ENCODE measurements at places on chromosomes 6 and 20.

- DNase-seq, result no peak
These were observed 174.0 kb upstream of the FBXL4 start for GRCh38 chr6:99121748-99122147.

DNA sequence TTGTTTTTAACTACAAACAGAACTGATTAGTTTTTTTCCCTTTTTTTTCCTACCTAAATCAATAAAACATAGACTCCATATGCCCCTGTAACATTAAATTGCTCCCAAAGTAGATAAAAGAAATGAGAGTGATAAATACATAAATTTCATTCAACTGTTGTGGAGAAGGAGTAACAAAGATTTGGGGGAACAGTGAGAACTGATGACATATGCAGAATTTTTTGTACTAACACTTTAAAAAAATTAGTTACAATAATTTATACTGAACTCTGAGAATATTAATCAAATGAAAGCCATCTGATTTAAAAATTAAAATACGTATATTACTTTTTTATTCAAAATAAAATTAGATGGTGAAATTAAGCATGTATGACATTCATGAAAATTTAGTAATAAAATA is 195.7 kb downstream of the COL19A1 start:
- no peak for DNase-seq

DNA sequence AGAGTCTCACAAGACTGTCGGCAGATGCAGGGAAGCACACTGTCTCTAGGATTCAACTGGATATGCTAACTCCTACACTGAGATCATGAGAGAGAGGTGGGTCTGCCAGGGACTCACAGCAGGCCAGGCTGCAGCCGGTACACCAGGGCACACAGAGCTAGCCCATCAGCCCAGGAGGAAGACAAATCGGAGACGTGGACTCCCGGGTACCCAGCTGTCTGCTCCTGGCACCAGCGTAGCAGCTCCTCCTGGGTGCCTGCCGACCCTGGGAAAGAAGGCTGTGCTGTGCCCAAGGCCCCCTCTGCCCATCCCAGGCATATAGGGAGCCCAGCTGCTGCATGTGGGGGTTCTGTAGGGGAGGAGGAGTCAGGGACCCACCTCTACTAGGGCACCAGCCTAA is 7.0 kb downstream of the MICAL1 start:
- DNase-seq, result no peak

DNA sequence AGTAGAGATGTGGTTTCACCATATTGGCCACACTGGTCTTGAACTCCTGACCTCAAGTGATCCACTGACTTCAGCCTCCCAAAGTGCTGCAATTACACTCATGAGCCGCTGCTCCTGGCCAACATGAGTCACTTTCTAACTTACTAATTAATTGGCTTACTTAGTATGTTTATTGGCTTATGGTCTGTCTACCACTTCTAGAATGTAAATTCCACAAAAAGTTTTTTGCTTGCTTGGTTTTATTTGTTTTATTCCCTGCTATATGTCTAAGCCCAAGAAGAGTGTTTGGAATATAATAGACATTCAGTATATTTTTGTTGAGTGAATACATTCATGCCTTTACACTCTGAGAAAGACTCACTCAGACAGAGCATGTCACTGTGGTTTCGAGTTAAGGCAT is 86.0 kb downstream of the SAMD3 start:
- DNase-seq, result no peak

DNA sequence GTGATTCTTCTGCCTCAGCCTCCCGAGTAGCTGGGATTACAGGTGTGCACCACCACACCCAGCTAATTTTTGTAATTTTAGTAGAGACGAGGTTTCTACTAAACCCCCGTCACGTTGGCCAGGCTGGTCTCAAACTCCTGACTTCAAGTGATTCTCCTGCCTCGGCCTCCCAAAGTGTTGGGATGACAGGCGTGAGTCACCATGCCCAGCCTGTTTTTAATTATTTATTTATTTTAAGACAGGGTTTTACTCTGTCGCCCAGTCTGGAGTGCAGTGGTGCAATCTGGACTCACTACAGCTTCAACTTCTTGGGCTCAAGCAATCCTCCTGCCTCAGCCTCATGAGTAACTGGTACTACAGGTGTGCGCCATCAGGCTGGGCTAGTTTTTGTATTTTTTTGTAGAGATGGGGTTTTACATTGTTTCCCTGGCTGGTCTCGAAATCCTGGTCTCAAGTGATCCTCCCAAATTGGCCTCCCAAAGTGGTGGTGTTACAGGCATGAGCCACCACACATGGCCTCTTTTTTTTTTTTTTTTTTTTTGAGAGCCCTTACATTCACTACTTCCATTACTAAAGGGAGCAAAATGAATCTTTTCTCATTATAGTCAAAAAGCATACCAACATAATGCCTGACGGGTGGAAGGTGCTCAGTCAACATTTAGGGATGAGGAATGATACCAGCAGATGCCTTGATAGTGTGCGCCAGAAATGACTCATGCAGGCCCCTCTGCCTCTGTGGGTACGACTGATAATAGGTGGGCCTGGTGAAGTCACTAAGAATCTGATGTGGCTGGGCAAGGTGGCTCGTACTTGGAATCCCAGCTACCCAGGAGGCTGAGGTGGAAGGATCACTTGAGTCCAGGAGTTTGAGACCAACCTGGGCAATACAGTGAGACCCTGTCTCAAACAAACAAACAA is 17.8 kb upstream of the RALGAPB start:
- DNase-seq, result no peak

DNA sequence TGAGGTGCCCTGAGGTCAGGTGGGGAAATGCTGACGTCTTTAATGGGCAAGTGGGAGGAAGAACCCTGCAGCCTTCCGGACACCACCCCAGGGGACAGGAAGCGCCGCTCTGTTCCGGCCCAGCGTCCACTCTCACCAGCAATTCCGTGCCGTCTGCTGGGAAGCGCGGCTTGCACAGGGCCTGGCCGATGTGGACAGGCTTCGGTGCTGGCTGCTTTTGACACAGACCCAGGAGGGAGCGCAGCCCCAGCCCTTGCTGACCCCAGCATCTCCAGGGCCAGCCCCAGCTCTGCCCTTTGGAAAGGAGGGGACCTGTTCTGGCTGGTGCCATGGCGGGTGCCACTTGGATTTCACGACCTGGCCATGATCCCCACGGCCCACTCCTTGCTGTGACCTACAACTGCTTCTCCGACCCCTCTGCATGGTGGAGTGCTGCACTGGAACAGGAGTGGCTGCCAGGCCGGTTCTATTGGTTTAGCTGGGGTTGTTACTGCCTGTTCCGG is 123.2 kb downstream of the DLL1 start:
- DNase-seq, result no peak

DNA sequence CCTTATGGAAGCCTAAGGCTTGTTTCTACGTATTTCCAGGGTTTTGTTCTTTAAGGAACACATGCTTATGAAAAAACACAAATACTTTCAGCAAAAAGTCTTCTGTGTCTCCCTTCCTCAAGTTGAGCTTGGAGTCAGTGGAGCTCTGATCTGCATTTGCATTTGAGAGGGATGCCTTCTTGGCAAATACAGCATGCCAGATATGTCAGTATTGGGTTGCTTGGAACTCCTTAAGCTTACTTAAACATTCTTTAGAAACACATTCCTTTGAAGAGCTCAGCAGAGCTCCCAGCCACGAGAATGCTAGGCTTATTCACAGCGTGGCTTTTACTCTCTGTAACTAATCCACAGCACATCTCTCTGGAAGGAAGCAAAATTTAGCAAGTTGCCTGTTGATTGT is 68.3 kb downstream of the ANKRD6 start:
- no peak for DNase-seq

DNA sequence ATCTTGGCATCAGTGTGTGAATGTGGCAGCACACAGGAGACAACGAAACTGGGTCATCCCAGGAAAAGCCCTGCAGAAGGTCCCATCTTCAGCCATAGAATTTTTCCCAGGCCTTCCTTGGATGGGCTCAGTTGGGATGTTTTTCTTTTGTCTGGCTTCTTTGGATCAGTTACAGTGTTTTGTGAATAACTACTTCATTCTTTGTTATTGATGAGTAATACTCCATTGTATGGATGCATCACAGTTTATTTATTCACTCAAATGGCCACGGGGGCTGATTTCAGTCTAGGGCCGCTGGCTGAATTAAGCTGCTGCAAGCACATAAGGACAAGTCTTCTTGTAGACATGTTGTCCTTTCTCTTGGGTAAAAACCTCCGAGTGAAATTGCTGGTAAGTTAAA is 81.3 kb upstream of the CD93 start:
- no peak for DNase-seq

- peak; percentile 36 for DNase-seq
These were observed 26.5 kb upstream of the EMILIN3 start for GRCh38 chr20:41392871-41393704.

DNA sequence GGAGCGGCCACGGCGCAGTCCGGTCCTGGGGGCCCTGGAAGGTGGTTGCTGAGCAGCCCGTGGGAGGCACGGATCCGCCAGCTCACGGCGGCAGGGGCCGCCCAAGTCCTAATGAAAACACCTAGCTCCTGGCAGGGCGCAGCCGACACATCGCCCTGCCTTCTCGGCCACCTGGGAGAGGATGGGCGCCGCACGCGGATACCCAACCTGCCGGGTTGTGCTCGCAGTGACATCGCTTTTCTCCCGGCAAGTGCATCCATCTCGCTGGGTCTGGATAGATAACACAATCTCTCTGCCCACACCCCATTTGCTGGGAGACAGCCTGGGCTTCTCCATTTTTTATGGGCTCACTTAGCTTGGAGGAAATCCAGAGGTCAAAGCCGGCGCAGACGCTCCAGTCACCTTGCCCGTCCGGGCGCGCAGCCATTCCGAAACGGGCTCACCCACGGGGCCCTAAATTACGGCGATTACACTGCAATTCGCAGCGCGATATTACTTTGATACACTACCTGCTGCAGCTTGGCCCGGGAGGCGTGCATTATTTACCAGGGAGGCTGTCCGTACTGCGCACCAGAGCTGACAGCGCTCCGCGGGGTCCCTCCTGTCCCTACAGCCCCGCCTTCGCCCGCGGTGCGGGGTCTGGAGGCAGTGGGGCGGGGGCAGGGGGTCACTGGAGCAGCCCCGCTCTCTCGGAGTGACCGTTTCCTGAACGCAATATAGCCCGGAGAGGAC is 36.2 kb upstream of the CCDC167 start:
- no peak for DNase-seq

DNA sequence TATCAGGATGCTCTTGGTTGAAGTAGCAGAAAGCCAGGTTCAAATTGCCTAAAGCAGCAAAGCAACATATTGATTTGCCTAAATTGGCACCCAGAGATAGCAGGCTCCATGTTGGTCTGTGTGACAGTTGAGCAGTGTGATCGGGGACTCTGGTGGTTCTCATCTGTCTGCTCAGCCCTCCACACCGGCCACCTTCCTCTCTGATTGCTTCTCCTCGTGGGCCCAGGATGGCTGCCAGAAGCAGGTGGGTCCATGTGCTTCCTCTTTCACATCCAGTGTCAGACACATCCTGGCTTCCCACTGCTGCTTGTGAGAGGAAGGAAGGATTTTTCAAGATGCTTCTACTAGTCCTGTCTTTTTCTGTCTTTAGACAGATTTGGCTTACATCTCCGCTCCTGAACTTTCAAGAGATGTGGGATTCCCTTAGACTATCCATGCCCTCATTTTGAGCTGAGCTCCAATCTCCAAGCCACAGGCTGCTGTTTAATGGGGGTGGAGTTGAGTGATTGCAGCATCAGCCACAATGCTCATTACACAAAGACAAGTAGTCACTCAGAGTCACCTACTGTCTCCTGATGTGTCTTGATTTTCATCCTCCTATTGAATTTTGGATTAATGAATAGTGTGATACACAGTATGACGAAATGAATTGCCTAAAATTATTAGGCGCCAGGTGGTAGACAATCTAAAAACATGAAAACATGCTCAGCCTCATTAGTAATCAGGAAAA is 122.2 kb downstream of the ZDHHC14 start:
- DNase-seq, result no peak

- no peak for DNase-seq
These were observed 130.3 kb upstream of the HDAC2 start for GRCh38 chr6:114101255-114101654.

DNA sequence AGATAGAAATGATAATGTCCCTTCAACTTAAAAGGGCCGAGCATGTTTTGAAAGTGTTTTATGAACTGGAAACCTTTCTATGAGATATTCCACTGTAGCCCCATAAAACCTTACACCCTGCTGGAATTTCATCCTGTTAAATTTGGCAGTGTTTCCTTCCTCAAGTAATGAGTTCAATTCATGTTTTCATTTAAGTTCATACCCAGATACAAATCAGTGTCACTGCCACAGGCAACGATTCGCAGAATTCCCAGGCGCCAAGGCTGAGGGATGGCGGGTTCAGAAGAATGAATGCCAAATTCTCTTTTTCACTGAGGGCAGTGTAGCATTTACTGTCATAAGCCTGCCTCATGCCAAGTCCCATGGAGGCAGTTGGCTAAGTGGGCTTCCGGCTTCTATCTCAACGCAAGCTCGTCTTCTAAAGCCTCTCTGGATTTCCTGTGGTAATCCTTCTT is 511.8 kb upstream of the ID4 start:
- no peak for DNase-seq

GRCh38 chr20:62734326-62734725 is 25.7 kb downstream of the NTSR1 start:
- no peak for DNase-seq

- no peak for DNase-seq
These were observed 26.3 kb upstream of the SLC22A3 start for GRCh38 chr6:160321729-160322505.

- no peak for DNase-seq
These were observed 682.8 kb downstream of the TFAP2A start for GRCh38 chr6:9732056-9732455.

DNA sequence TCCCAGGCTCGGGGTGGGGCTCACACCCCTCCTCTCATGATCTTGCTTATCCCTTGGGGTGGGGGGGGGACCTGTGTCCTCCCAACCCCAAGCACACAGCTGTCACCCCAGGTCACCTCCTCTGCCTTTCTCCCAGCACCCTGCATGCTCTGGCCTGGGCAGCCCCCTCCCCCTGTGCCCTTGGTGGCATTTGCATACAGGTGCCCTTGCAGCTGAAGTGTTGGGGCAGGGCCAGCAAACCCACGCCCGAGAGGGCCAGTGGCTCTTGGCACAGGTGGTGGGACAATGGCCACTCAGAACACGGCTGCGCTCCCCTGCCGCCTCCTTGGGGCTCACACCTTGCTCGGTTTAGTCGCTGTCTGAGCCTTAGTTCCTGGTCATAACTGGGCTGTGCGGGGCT is 11.3 kb upstream of the MYT1 start:
- DNase-seq, result no peak

DNA sequence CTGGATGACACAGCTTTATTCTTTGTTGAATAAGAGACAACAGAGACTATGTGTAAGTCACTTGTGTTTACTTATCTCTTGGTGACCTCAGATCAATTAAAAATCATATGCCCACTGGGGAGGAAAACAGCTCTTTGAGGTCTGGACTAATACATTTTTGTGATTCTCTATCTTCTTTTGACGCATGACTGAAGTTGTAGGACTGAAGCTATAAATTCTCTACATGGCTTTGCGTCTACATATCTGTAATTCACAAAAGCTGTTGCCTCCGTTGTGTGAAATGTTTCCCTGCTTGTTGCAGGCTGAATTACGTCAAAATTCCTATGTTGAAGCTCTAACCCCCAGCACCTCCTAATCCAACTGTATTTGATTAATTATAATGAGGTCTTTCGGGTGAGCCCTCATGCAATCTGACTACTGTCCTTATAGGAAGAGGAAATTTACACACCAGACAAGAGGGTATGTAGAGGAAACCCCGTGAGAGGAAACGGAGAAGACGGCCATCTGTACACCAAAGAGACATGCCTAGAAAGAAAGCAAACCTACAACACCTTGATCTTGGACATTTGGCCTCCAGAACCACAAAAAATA is 481.6 kb downstream of the PRKN start:
- DNase-seq, result no peak

Measured in hippocampal formation (tissue), 2 donors.